ENCODE measurements at places on chromosomes 6 and 20. TPM values are rescaled to one million over a fixed set of nuclear protein-coding genes. Genes with fewer than 3 reads are reported as not detected.

GRCh38 chr6:2073476-2073875 is 171.9 kb downstream of the GMDS start:
- DNase-seq: no peak

Gene TNNC2
- total RNA-seq: 0.57 TPM

Gene TMEM244
- not detected for total RNA-seq

Gene SPATA25
- total RNA-seq: 8.6 TPM

GRCh38 chr6:87922196-87922946 is 125.3 kb upstream of the SPACA1 start:
- no peak for DNase-seq

DNA sequence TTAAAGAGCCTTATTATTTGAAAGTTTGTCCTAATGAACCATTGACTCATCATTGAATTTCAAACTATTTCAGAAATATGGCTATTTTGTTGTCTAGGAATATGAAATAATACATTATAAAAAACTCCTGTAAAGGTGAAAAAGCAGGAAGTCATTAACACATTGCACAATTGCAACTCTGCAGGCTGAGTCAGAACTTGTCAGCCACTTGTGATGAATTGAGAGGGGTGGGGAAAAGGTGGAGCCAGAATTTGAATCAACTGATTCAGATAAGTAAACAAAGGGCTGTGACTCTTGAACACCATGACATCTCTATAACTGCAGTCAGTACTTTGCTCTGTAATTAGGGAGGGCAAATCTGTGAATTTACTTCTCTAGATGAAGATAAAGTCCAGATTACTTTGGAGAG is 6.0 kb downstream of the C6orf141 start:
- DNase-seq: peak; percentile 70

Gene HLA-DRB5
- 1.8 TPM for total RNA-seq

Gene LRFN2
- 0.34 TPM for total RNA-seq

DNA sequence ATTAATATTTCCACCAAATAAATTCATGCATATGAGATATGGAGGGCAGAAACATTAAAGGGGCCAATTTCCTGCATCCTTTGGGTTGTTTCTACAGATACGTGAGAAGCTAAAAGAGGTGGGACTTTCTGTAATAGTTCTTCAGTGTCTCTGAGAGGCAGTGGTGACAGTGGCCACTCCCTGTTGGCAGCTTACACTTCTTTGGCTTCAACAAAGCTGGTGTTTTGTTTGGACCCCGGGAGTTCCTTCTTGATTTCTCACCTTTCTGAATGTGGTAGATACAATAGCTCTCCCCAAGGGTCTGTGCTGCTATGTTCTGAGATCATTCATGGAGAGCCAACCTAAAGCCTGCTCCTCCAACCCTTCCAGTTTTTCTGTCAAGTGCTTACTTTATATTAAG is 7.8 kb downstream of the PLCB1 start:
- DNase-seq: no peak

GRCh38 chr20:60009826-60010616 is 51.8 kb downstream of the CDH26 start:
- no peak for DNase-seq

Gene AVP
- not detected for total RNA-seq

- no peak for DNase-seq
Measured at GRCh38 chr6:157312757-157313156, 10.6 kb downstream of the TMEM242 start.

GRCh38 chr20:48153523-48153922 is 368.2 kb upstream of the SULF2 start:
- no peak for DNase-seq

- DNase-seq: no peak
Measured at GRCh38 chr6:16089232-16090062, 39.4 kb upstream of the MYLIP start.

GRCh38 chr6:145929037-145929633 is 35.0 kb downstream of the SHPRH start:
- DNase-seq: no peak

- DNase-seq: no peak
Measured at GRCh38 chr6:70675822-70676221, 8.1 kb downstream of the SMAP1 start.

Gene GRM4
- total RNA-seq: 0.21 TPM

- DNase-seq: no peak
Measured at GRCh38 chr6:134930463-134930862, 19.4 kb downstream of the ALDH8A1 start.

Gene IL17A
- total RNA-seq: not detected

Gene LTA
- not detected for total RNA-seq

DNA sequence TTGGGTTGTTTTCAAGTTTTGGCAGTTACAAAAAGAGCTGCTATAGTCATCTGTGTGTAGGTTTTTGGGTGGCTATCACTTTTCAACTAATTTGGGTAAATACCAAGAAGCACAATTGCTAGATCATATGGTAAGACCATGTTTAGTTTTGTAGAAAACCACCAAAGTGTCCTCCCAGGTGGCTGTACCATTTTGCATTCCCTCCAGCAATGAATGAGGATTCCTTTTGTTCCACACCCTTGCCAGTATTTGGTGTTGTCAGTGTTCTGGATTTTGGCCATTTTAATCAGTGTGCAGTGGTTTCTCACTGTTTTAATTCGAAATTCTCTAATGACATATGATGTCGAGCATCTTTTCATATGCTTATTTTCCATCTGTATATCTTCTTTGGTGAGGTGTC is 457.5 kb upstream of the ARID1B start:
- DNase-seq: no peak

Gene CPXM1
- total RNA-seq: 3.0 TPM

- no peak for DNase-seq
Measured at GRCh38 chr20:13291157-13291556, 70.1 kb downstream of the ISM1 start.

Gene TCF15
- 0.65 TPM for total RNA-seq

GRCh38 chr20:50817776-50818172 is 22.9 kb downstream of the BCAS4 start:
- DNase-seq: no peak

Gene NFATC2
- total RNA-seq: 10.6 TPM

GRCh38 chr6:11273406-11274065 is 41.1 kb upstream of the NEDD9 start:
- DNase-seq: no peak

Gene RSPO3
- total RNA-seq: 4.1 TPM

GRCh38 chr6:169881398-169881797 is 130.0 kb downstream of the ERMARD start:
- no peak for DNase-seq

DNA sequence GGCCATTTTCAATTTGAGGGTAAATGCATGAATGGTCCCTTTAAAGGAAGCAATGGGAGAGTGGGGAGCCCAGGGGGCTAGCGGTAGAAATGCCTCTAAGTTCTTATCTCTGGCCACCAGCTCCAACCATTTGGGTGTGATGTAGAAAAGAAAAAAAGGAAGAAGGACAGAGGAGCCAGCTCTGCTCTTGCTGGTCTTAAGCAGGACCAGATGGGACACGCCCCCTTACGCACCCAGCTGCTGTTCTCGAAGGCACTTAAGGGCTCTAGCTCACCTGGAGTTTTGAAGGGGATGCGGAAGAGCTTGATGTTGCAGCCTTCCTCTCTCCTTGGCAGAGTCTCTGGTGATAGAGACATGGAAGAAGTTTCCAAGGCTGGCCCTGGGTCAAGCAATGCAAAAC is 59.5 kb upstream of the RNF144B start:
- no peak for DNase-seq

- DNase-seq: no peak
Measured at GRCh38 chr6:118280210-118280609, 267.9 kb upstream of the PLN start.

GRCh38 chr6:73954881-73955280 is 258.9 kb downstream of the CD109 start:
- no peak for DNase-seq

Gene SCAF8
- total RNA-seq: 73.3 TPM

DNA sequence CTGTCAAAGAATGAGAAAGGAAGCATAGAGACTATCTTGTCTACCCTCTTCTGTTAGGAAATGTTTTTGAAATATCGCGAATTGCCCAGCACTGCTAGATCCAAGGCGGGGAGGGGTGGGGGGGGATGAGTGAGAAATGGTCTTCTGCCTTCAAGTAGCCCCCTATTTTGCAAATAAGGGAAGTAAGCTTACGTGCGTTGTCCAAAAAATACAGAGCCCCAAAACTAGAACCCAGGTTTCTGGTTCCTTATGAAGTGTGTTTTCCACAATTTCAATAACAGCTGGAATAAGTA is 923 bp upstream of the ILRUN start:
- DNase-seq: no peak

DNA sequence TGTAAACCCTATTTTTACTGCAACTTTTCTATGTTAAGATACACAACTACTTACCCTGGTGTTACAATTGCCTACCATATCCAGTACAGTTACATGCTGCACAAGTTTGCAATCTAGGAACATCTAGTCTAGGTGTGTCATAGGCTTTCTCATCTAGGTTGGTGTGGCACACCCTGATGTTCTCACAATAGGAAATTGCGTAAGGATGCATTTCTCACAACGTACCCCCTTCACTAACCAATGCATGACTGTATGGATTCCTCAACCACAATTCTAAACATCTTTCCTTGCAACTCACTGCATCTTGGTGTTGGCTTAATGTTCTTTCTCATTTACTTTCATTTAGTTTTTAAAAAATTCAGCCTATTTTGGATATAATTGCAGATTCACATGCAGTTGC is 31.6 kb downstream of the GJA10 start:
- no peak for DNase-seq

- no peak for DNase-seq
Measured at GRCh38 chr6:150767571-150768018, 97.9 kb upstream of the MTHFD1L start.

GRCh38 chr6:128981716-128982115 is 98.8 kb downstream of the LAMA2 start:
- DNase-seq: no peak

Gene WFDC6
- not detected for total RNA-seq

- DNase-seq: no peak
Measured at GRCh38 chr6:79784395-79784753, 153.2 kb downstream of the SH3BGRL2 start.

- DNase-seq: no peak
Measured at GRCh38 chr6:141077355-141078333, 1055.1 kb upstream of the GJE1 start.

DNA sequence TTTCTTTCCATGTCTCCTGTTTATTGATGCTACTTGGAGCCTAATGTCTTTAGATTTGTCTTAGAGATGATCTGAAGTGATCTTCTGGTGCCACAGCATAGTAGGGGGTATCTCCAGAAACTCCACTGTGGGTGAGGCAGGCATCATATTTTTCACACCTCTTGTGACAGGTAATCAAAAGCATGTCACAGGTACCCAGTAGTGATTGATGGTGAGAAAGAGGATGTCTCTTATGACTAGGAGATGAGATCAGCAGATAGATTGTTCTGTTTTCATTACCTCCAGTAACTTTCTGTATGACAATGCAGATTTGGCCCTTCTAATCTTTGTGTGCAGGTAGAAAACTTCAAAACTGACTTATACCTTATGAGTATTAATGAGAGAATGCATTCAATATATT is 13.5 kb downstream of the NCOA7 start:
- no peak for DNase-seq

Gene ECT2L
- total RNA-seq: 0.18 TPM

GRCh38 chr6:119346450-119346849 is 3.1 kb downstream of the MAN1A1 start:
- no peak for DNase-seq

DNA sequence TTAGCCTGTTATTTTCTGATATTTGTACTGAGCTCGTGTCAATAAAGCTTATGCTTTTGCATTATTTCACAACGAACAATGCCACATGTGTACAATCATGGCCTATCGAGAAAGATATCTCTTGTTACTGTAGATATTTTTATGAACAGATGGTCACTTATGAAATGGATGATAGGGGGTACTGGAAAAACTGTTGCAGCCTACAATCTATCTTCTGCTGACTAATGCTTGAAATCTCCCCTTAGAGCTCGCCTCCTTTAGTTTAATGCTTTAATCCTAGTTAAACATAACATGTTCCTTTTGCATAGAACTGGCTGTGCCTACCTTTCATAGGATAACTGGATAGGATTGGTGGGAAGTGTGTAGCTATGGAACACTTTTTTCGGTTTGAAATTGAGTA is 296.2 kb downstream of the FARS2 start:
- DNase-seq: no peak

Gene DNAH8
- total RNA-seq: 0.13 TPM

DNA sequence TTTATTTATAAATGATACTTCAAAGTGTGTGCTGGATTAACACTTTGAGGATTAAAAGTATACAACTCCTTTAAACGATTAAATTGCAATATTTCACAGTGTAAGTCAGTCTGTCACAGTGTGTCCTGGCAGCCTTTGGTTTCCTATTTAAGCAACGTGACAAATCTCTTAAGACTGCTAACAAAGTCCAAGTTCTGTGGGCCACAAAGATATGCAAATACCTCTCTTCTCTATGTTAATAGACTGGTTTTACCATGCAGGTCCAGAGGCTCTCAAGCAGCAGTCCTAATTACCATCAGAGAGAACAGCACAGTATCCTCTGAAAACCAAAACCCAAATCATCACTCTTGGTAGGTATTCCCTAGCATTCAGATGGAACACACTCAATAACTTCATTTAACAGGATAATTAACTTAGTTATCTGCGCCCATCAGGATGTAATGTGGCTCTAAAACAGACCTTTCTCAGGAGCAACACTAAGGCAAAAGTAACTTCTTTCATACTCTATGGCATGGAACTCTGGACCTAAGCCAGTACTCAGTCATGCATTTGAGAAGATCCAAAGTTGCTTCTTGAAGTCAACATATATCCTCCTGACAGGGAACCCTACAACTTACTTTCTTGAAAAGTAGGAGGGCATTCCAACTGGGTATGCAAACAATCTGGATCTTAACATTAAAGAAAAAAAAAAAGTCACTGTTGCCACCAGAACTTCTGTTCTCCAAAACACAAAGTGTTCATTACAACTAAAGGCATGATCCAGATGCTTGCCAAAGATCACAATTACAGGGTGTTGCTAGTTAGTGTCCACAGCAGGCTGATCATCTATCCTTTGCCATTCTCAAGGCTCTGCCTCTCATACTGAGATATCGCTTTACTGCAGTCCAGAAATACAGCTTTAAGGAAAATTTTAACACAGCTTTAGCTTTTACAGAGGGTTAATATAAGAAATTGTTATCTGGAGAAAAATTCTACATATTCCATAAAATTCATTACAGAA is 53.2 kb downstream of the MAN1A1 start:
- DNase-seq: no peak

- no peak for DNase-seq
Measured at GRCh38 chr20:43525021-43525420, 17.5 kb downstream of the L3MBTL1 start.

Gene OXT
- total RNA-seq: not detected

- no peak for DNase-seq
Measured at GRCh38 chr20:44644667-44645131, 6.8 kb downstream of the ADA start.

GRCh38 chr20:12555369-12555768 is 453.4 kb upstream of the SPTLC3 start:
- DNase-seq: no peak

DNA sequence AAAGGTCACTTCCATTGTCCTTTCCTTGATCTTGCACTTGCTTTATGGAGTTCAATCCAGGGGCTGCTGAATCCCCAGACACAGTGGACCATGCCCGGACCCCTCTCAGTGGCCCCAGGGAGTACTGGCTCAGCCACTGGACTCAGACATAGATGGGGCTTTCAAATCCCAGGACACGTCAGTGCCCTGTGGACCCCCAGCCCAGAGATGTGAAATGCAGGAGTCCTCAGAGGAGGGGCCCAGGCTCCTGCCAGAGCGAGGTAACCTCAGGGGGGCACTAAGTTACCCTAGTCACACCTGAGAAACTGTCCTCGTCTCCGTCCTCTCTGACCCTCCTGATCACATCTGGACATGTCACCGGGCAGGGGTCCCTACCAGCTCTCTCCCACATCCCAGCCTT is 18.7 kb upstream of the APMAP start:
- peak; percentile 34 for DNase-seq

GRCh38 chr6:17448165-17448564 is 54.8 kb downstream of the CAP2 start:
- DNase-seq: no peak

All from ureter (tissue), 1 donor.